ENCODE measurements at places on chromosomes 1 and 21.
A peak's percentile ranks its signal among the peaks of the same experiment; 100 is the strongest.

DNA sequence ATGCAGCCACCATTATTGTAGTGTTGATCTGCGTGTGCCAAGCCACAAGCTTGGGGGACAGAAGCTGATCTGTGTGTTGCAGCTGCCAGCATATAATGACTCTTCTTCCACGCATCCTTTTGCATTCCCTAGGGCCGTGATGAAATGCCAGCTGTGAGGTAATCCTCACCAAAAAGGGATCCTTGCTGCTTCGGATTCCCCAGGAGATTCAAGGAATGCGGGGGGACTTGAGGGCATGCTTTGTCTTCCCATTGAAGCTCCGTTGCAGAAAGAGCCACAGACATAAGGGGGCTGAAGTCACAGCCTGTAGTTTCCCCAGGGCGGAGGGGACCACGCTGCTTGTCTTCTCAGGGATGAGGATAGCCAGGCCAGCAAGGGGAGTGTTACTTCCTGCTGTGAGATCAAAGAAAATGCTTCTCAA, 281.6 kb upstream of the FMN2 start:
- peak; percentile 86 for DNase-seq

DNA sequence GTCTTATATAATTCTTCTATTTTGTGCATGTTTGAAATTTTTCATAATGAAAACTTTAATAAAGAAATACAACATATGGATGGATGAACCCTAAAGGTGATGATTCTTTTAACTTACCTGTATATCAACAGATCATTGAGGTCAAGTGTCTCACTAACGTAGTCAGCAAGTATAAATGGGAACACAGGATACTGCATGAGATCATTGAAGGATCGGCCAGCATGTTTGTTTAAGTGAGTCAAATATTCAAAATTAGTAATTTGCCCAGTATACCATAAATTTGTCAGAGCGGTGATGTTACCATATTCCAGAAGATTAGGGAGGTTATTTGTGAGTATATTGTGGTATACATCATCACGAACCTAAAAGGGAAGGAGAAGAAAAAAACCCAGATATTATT, 71.0 kb upstream of the GNG4 start:
- peak; percentile 46 for DNase-seq

GRCh38 chr1:203127666-203128430, at the start of gene ADORA1:
ADORA1 (plus strand) TSS chr1:203127726; CDS start chr1:203128842, 1,116 bp downstream.
- peak; percentile 49 for DNase-seq

GRCh38 chr1:183840140-183840539, 35.2 kb downstream of the RGL1 start:
- peak; percentile 80 for DNase-seq

DNA sequence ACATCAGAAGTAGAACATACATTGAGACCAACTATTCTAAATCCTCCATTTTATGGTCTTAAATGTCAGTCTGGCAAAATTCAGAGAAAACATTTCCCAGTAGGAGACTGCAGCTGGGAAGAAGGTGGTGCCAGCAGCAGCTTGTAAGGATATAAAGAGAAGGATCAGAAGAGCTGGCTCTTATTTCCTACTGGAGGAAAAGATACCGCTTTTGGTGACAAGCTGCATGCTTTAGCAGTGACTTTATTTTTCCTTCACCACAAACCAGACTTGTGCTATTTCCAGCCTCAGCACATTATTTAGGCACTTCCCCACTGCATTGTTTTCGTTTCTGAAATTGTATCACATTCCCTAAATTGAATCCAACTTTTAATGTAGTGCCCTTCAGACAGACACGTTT, 28.4 kb downstream of the RNF11 start:
- peak; percentile 96 for DNase-seq

DNA sequence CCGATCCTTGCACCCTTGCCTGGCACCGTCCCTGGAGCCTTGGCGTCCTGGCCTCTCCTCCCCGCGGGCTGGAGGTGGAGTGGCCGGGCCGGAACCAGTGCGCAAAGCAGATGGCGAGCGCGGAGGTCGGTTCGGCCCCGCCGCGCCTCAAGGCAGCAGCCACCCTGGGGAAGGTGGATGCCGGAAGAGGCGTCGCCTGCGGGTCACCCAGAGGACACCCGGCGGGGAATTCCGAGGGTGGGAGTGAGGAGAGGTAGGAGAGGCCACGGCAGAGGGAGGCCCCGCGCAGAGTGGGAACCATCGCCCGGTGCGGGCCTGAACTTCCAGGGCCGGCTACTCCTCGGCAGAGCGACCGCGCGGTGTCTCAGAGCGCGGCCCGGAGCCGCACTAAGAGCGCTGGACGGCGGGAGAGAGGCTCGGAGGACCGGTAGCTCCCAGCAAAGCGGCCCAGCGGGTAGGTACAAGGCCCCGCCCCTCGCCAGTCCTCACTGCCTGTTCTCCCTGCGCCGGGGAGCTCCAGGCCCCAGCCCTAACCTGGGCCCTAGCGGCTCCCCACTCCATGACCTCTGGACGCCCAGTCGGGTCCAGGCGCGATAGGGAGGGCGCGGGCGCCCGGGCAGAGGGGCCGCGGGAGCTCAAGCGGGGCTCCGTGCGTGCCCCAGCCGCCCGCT, at the start of gene RNF207:
Gene RNF207, plus strand, starts transcription at position 271 of the 671 bp plus-strand sequence. CDS start 417 bp downstream, outside the sequence.
- peak; percentile 76 for DNase-seq

- DNase-seq: no peak
Measured at GRCh38 chr1:169509354-169509753, 23.6 kb upstream of the SLC19A2 start.

DNA sequence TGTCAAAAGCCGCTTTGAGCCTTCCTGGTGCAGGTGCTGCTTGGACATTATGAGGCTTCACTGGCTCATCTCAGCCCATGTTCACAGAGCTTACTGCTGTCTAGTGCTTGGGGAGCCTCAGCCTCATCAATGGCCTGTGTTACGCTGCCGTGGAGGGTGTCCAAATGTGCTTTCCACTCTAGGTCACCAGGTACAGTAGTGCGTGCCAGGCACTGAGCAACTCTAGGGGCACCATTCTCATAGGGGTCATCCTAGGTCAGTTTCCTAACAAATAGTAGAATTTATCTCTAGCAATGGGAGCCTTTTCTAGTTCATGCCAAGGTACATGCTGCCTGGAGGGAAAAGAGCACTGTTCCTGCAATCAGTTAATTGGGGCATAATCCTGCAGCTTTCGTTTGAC, 193.8 kb downstream of the DYRK1A start:
- DNase-seq: no peak

GRCh38 chr21:14844001-14844400, 220.8 kb downstream of the NRIP1 start:
- DNase-seq: peak; percentile 49

DNA sequence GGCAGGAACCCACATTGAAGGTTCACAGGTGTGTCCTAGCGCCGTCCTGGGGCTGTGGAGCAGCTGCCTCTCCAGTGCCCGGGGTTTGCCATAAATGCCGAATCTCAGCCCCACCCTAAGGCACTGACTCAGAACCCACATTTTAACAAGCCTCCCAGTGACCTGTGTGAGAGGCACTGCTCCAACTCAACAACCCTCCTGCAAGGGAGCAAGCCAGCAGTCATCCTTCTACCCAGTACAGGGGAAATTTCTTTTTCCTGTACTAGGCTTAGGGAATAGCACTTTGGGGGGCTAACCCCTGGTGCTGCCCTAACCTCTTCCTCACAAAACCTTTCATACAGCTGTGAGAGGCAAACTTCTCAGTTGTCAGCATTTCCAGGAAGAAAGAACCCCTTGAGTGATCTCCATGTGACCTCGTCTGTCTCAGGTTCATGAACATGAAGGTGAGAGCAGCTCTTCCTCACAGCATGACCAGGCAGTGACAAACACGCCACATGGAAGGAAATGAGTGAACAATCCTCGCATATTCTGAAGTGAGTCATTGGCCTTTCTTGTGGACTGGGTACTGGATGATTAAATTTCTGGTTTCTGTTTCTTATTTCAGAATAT, 11.4 kb upstream of the BCAR3 start:
- peak; percentile 92 for DNase-seq

DNA sequence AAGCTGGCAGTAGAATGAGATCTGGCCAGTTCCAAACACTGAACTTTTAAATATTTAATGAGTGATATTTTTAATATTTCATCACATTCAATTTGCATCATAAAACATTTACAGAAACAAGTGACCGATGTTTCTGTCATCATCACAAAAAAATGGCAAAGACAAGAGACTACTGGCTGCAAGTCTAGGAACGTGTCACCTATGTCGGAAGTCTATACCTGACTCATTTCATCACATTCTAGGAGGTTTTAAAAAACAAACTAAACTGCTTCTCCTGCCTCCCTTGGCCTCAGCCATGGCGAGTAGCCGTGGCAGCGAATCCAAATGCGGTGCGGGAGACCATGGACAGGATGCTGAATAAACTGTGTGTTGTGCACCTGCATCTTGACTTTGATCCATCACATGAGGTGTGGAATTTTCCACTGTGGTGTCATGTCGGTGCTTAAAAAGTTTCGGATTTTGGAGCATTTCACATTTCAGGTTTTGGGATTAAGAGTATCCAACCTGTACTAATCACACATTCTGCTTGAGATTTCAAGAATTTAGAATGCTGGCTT, 43.1 kb downstream of the CLSTN1 start:
- no peak for DNase-seq

DNA sequence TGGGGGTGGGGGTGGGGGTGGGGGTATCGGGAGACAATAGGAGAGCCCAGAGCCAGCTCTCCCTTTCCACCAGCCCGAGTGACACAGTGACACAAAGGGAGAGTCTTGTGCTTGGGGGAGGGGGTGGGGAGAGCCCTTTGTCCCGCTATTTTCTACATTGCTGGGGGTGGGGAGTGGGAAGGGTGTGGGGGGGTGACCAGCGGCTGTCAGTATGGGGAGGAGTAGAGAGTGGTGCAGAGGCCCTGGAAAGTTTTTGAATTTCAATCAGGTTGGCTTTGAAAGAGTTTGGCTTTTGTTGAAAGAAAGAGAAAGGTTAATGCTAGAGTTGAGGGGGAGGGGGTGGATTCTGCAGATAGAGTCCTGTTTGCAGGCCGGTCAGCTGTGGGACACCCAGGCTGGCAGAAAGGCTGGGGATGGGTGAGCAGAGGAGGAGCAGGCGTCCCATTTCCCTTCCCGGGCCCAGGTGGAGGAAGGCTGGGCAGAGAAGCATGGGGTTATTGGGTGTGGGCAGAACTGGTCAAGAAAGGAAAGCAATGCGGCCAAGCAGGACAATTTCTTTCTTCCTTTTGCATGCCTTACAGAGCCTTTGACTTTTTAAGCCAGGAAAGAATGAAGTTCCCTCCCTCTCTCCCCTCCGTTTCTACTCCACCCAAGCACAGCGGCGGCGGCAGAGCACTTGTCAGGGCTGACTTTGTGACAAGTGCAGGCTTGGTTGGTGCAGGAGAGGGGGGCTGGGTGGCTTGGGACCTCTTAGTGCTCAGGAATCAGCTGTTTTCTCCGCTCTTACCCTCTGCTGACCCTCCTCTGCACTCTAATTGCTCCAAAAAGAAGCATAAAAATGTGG, 96.2 kb downstream of the RNF220 start:
- DNase-seq: no peak

- DNase-seq: peak; percentile 72
Measured at GRCh38 chr21:35265170-35265877, 216.2 kb upstream of the RUNX1 start.

DNA sequence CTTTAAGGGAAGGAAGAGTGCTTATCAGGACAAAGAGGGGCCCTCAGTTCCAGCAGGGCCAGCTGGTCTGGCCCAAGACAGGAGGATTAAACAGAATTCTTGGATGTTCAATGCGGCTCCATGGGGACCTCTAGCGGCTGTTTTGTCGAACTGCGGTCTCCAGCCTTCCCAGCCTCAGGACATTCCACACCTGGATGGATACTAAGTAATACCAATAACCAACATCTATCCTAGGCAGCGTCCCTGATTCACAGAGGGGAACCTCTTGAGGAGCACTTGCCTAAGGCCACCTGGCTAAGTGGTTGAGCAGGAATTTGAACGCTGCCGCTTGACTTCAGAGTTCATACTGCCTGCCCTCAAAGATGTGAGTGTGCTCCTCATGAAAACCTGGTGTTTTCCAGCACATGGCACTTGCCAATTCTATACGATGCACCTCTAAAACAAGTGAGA, 15.5 kb upstream of the CD247 start:
- peak; percentile 50 for DNase-seq

GRCh38 chr1:11729155-11729497, 6.8 kb upstream of the AGTRAP start:
- no peak for DNase-seq

DNA sequence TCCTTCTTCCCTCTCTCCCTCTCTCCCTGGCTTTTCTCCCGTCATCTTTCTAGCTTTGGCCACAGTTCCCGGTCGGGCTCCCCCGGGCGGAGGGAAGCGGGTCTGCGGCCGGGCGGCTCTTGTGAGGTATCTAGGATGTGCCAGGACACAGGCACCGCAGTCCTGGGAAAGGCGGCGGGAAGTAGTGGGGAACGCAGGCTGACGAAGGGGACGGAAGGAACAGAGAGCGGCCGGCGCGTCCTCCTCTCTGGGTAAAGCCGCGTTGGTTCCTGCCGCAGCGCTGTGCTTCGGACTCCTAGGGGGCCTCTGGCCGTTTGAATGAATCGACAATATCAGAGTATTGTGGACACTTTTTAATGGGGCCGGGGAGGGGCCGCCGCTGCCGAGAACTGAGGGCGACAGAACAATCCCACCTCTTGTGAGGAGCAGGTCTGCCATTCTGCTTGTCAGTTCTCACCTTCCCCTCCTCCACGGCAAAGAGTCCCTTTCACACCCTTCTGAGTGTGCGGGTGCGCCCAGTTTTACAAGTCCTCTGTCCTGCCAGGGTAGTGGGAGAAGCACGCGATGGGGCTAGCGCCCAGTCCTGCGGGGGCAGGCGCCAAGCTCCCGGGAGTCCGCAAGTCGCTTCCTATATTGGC, 1.2 kb upstream of the LHX9 start:
- peak; percentile 74 for DNase-seq

GRCh38 chr1:181062836-181063428, 25.6 kb upstream of the IER5 start:
- DNase-seq: peak; percentile 69

DNA sequence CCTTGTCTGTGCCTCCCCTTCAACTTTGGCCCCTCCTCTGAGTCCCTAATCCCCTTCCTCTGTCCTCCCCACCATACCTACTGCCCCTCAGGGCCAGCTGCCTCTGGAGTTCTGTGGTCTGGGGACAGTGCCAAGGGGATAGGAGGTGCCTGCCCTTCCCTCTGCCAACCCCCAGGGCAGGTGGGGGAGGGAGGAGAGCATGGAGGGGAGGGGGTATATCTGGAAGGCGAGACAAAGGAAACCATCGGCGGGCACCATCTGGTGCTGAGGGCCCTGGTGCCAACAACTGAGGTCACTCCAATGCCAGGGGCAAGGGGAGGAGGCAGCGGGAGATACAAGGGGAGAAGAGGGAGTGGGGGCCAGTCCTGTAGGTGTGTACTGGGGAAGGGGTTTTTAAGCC, 9.6 kb downstream of the RAB25 start:
- DNase-seq: no peak

- peak; percentile 3 for DNase-seq
Measured at GRCh38 chr1:63523738-63524137, 413 bp downstream of the EFCAB7 start.

GRCh38 chr1:12487520-12487919, 130.5 kb downstream of the DHRS3 start:
- DNase-seq: no peak

DNA sequence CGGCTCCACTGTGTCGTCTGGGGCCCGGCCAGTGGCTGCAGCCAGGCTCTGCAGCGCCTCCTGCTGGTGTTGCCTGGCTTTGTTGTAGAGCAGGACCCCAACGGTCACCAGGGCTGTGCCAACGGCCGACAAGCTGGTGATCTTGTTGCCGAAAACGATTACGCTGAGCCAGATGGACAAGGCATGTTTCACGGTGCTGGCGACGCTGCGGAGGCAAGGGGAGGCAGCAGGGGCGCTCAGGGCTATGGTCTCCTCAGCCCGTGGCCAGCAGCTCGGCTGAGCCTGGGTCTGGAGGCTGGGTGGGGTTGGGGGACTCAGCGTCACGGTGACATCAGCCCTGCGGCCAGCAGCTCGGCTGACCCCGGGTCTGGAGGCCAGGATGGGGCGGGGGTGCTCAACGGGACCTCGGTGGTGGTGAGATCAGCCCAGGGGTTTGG, 7.0 kb upstream of the CDK11B start:
- DNase-seq: no peak

Data from fibroblast of skin of right biceps (primary cell).